Stomach (tissue), 19 donors: ENCODE measurements at places on chromosomes 16 and 17. TPM values are rescaled to one million over a fixed set of nuclear protein-coding genes. Genes with fewer than 3 reads are reported as not detected.

HYDIN gene
- 5.5 TPM for total RNA-seq

DNAH17 gene
- total RNA-seq = not detected

CCDC92B gene
- total RNA-seq = not detected

EFNB3 gene
- total RNA-seq = 2.9 TPM

MSLN gene
- total RNA-seq = 41.5 TPM

WFIKKN1 gene
- total RNA-seq = 25.8 TPM

STX1B gene
- not detected for total RNA-seq

TNFRSF12A gene
- 26.1 TPM for total RNA-seq

C16orf54 gene
- total RNA-seq = not detected

SULT1A2 gene
- total RNA-seq = 0.87 TPM

NSF gene
- 13.0 TPM for total RNA-seq
